Suppressor macrophage treated with lipopolysaccharide for 4 hours (primary cell): ENCODE measurements at places on chromosomes 16 and 17.

DNA sequence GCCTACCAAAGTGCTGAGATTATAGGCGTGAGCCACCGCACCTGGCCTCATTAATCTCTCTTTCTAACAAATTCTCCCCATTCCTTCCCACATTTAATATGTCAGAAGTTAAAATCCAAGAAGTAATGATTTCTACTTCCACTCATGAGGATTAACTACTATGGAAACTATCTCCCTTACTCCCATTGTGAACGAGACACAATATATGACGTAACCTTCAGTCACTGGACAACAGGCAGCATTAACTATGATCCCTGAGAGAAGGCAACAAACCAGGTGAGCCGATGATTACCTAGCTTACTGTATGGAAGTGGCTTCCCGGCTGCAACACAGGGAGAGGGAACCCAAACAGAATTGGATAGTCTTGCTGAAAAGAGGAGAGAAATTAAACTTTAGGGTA is 20.0 kb downstream of the GLG1 start:
- no peak for DNase-seq

DNA sequence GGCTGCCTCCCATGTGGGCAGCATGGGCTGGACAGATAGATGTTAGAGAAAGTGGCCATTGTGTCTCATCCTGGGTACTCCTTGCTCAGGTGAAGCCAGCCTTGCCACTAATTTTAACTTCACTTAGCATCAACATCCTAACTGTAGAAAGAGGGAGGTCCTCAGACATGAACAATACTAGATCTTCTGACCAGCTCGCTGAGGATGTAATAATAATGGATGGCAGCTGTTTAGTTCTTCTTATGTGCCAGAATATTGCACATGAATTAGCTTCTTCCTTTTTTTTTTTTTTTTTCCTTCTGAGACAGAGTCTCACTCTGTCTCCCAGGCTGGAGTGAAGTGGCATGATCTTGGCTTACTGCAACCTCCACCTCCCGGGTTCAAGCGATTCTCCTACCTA is 232.4 kb downstream of the CCDC182 start:
- no peak for DNase-seq

- no peak for DNase-seq
Measured at GRCh38 chr17:64038331-64039105, 18.1 kb upstream of the ICAM2 start.

DNA sequence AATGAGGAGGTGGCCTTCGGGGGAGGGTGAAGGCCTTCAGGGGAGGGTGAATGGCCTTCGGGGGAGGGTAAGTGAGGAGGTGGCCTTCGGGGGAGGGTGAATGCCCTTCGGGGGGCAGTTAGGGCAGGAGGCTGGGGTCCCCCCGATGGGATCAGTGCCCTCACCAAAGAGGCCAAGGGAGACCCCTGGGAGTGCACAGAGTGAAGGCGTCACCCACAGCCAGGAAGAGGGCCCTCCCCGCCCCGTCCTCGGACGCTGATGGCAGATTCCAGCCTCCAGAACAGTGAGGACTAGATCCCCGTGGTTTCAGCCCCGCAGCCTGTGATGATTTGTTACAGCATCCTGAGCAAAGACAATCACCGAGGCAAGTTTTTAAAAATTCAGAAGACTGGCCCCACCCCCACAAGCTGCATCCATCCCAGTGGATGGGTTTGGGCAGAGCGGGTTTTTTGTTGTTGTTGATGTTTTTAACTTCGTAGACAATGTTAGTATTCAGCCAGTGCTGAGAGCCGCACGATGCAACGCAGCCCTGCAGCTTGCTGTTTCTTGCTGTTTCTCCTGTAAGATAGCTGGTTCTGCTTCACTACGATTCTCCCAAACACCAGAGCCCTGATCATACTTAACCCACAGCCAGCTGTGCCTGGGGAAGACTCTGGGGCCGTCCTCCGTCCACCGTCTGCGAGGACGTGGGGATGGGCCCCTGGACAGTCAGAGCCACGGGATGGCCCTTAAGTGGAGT is 40.7 kb upstream of the CBFA2T3 start:
- no peak for DNase-seq

- no peak for DNase-seq
Measured at GRCh38 chr16:88070989-88071625, 119.9 kb downstream of the BANP start.

DNA sequence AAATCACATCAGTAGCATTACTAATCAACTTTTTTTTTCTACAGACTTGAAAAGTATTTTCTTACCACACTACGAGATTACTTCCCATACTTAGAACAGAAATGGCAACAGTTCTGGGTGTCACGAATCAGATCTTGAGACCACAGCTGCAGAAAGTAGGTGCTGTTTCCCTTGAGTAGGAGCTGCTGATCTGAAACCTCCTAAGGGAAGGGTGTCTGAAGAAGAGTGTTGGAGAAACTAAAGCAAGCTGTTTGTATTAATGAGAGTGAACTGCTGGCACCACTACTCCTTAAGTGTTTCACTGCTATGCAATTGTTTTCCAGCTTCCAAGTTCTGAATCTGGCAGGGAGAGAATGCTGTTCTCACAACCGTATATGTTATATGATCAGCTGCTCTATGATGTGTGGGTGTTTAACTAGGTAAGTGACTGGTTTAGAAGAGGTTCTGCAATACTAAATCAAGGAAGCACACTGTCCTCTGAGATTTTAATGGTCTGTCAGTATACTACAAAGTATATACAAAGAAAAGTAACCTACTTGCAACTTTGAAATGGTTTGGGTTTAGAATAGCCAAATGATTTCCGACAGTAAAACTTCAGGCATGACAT is 3.3 kb downstream of the ZNF652 start:
- DNase-seq = peak; percentile 27

DNA sequence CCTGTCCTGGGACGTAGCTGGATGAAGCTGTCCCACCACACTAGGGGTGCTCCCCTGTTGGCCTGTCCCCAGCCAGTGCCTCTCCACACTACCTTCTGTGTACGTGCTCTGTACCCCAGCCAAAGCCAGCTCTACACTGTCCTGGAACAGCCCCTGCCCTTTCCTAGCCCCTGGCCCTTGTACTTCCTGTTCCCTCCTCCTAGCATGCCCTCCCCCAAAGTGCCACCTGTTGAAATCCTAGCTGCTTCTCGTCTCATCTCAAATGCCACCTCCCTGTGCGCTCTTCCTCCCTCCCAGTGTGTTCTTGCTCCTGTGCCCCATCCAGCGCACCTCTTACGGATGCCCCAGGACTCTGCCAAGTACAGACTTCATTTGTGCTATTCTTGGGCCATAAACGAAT is 33.5 kb downstream of the IRX3 start:
- DNase-seq = no peak

DNA sequence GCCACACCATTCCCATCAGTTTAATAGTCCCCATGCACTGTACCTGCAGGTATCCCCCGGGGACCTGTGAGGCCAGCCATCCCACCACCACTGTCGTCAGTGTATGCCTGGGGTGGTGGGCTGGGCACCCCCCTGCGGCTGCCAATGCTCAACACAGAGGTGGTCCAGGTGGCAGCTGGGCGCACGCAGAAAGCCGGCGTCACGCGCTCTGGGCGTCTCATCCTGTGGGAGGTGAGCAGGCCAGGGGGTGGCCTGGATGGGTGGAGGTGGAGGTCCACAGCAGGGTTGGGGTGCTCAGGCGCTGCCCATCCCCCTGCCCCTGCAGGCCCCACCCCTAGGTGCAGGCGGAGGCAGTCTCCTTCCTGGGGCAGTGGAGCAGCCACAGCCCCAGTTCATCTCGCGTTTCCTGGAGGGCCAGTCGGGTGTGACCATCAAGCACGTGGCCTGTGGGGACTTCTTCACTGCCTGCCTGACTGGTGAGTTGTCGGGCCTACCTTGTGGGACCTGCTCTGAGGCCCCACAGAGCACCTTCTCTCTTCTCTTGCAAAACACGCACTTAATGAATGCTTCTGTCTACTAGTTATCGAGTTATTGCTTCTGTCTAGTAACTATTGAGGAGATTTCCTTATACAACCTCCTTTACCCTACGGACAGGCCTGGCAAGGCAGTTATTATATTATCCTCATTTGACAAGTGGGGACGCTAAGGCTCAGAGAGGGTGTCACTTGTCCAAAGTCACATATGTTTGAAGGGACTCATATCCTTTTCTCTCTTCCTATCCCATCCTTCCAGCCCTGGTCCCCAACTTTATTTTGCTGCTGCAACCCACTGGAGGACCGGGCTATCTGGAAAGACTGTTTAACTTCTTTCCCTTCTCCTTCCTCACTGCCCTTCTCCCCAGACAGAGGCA is 5.8 kb upstream of the TRAF4 start:
- no peak for DNase-seq
